MV-4-11 (cell line): ENCODE measurements at places on chromosomes 3 and 15.

GRCh38 chr3:115836944-115837343 is 213.6 kb downstream of the GAP43 start:
- no peak for DNase-seq

DNA sequence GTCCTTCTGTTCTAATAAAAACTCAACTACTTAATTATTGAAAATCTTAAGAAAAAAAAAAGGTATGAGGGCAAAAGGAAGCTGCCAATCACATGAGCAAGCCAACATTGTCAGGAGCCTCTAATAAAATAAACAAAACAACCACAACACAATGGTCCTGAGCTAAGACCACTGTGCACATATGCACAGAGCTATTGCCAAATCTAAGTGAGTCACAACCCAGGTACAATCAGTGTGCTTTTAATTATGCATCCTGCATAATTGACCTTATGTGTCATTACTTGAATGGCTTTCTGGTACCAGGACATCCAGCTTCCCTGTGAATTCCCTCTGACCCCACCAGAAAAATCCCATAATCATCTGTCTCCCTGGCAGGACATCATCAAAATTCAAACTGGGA is 639.8 kb downstream of the MAGI1 start:
- DNase-seq = no peak

- no peak for DNase-seq
Measured at GRCh38 chr15:87227846-87228245, 1028.7 kb downstream of the NTRK3 start.

- no peak for DNase-seq
Measured at GRCh38 chr15:84647726-84648125, 6.4 kb downstream of the WDR73 start.

DNA sequence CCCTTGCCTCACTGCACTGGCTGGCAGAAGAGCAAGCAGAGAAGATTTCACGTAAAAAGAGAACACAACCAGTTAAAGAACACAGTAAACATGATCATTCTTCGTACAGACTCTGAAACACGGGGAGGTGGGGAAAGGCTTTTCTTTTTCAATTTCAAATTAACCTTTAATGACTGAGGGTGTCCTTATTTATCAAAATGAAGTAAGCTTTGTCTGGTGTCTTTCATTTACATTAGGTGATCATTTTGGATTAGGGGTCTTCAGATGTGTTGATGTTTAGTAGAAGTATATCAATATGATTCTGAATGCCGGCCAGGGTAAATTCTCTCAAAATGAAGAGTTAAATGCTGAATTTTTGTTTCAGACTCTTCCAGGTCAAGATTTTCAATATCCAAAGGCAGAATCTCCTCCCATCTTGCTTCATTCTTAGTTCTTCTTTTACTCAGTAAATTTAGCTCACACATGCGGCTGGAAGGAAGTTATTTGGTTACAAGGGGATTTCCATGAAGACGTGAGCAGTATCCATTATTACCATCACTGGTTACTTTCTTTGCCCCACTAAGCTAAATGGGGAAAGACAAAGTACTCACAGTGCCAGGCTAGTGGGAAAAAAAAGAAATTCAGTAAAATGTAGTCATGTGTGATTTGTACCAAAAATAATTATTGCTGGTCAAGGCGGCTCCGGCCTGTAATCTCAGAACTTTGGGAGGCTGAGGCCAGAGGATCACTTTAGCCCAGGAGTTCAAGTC is 272.2 kb upstream of the NR2F2 start:
- peak; percentile 90 for DNase-seq

GRCh38 chr3:31925271-31925630 is 55.8 kb downstream of the OSBPL10 start:
- DNase-seq = no peak

DNA sequence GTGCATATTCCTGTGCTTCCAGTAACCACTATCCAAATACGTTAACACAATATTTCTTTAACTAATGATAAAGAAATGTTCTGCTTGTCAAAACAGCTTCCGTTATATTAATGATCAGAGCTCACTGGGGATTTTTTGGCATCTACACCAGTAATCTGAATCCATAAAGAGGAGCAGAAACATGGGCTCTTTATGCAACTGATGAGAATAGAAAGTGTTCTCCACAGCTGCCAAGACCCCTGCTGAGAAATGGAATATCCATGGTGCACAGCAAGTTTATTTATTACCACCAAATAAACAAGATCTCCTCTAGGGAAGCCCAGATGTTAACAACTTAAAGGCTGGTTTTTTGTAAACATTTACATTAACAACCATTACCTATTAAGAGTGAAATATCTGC is 54.5 kb downstream of the ALDH1A2 start:
- no peak for DNase-seq

DNA sequence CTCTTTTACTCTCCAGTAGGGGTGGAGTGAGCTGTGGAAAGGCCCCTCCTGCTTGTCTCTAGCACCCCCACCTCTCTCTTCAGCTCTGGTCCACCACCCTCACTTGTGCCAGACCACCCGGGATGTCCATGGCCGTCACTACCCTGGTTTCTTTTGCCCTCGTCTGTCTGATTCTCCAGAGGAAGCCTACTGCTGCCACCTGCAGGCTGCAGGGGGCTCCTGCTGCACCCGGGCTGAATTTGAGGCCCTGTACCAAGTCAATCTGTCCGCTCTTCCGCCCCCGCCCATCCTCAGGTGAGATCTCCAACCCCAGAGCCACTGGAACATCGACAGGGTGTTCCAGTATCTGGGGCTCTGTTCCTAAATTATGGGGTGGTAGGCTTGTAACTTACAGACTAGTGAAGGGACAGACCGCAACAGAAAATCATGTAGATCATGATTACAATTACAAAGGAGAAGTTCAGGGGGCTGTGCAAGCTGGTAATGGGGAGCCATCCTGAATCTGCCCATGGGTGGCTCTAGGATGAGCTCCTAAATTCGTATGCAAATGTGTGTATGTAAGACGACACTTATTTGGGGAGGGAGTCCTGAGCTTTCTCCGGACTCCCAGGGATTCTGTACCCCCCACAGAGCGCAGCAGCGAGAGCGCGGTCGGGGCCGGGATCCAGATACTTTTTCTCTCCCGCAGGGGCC is 683 bp upstream of the UNC45A start:
- peak; percentile 83 for DNase-seq
